ENCODE measurements at places on chromosomes 3 and 15. TPM values are rescaled to one million over a fixed set of nuclear protein-coding genes. Genes with fewer than 3 reads are reported as not detected.

The ADAMTSL3 gene
- total RNA-seq, result 4.5 TPM

The LNP1 gene
- total RNA-seq, result 3.4 TPM

GRCh38 chr3:98980915-98981596 lies 79.6 kb upstream of the DCBLD2 start:
- no peak overlapping the region for H3K27ac ChIP-seq
- H3K4me1 ChIP-seq, result no peaks in the 10 kb centered on the region
- no peak for DNase-seq
- no peaks in the 10 kb centered on the region for H3K27me3 ChIP-seq
- no peak overlapping the region for H3K4me3 ChIP-seq

DNA sequence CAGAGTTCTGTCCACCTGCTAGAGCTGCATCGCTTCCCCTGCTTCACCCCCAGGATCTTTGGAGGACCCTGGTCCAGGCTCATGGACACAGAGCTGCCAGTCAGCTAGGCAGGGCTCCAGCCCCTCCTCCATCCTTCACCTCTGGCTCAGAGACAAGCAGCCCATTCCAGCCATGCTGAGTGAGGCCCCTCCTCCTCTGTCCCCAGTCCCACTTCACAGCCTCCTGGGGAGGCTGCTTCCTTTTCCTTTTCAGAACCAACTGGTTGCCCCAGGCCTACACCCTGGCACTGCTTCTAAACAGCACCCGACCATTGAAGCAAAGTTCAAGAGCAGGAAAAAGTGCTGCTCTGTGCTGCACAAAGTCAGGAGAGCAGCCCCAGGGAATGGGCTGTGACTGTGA lies 22.2 kb downstream of the IQSEC1 start:
- no peaks in the 10 kb centered on the region for H3K4me1 ChIP-seq
- no peak overlapping the region for H3K4me3 ChIP-seq
- H3K27ac ChIP-seq, result no peak overlapping the region
- H3K36me3 ChIP-seq, result no peaks in the 10 kb centered on the region
- DNase-seq, result no peak

DNA sequence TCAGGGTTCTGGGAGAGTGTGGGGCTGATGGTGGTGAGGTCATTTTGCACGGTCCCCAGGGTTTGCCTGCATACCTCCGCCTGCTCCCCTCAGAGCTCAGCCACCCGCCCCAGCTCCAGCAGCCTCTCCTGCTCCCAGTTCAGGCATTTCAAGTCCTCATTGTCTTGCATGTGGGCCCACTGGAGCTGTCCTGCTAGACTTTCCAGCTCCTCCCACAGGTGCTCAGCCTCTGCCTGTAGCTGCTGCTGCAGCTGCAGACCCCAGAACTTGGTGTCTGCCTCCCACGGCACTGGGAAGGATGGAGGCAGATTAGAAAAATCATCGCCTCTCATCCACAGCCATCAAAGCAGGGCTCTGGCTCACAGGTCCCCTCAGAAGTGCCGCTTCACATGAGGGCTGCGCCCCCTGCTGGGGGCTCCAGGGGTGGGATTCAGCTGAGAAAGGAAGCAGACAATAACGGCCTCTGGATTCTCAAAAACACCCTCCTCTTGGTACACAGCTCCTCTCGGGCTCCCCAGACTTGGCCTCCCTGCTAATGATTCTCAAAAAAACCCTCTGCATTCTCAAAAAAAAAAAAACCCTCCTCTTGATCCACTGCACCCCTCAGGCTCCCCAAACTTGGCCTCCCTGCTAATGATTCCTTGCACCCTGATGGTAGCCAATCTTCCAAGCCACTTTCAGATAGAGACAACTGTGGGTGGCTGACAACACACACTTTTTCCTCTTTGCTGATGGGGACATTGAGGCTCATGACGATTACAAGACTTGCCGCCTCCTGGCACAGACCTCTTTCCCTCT lies 89.3 kb upstream of the C2CD4B start:
- H3K27me3 ChIP-seq, result no peaks in the 10 kb centered on the region
- no peaks in the 10 kb centered on the region for H3K36me3 ChIP-seq
- H3K4me1 ChIP-seq, result no peaks in the 10 kb centered on the region
- no peak overlapping the region for H3K4me3 ChIP-seq
- peak; percentile 52 for DNase-seq

DNA sequence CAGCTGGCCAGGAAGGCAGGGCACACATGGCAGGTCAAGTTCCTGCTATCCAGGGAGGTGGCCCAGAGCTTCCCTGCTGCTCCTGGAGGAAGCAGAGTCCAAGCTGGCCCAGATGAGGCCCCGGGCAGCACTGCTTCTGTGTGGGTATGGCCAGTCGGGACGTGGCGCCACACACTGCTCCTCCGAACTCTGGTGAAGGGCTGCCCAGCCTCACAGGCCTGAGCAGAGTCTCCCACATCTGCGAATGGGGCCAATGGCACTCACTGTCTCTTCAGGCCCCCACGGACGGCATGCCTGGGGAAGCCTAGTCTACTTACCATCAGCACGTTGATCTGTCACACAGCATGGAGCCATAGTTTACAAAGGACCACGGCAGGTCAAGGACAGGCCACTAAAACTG lies 2.5 kb upstream of the PLA2G4F start:
- H3K4me1 ChIP-seq, result peaks cover 5% of the 10 kb centered on the region
- no peak overlapping the region for H3K4me3 ChIP-seq
- no peak overlapping the region for H3K27ac ChIP-seq
- H3K36me3 ChIP-seq, result peaks cover 14% of the 10 kb centered on the region
- no peaks in the 10 kb centered on the region for H3K27me3 ChIP-seq
